ENCODE measurements at places on chromosomes 1 and 21.
A peak's percentile ranks its signal among the peaks of the same experiment; 100 is the strongest.

DNA sequence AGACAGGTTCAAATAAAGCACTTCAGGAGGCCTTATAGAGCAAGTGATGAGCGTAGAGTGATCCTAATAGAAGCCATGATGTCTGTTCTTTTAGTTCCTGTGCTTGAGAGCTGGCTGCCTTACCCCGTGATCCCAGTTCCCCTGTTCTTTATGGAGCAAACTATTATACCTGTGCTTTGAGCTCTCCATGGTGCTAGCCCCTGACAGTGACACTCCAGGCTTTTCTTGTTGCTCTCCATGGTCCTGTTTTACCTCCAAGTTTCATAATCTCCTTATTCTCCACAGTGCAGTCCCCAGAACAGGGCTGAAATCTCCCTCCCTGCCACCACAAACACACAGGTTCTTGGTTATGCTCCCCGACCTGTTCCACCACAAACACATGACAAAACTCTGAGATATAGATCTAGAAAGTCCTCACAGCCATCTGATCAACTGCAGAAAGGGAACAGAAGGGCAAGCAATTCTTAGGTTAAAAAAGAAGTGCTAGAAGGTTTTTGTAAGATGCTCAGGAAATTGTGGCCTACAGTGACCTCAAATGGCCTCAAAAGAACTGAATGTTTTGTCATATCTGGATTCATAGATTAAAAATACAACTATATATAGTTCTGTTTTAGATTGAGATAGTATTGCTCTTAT lies 6.0 kb downstream of the CADM3 start:
- peak; percentile 73 for DNase-seq

- DNase-seq: no peak
These were observed 370.0 kb downstream of the HHAT start for GRCh38 chr1:210698661-210699060.

- DNase-seq: peak; percentile 77
These were observed 31.9 kb downstream of the MTARC1 start for GRCh38 chr1:220818421-220819173.

GRCh38 chr1:41995441-41996130 lies 76.9 kb upstream of the HIVEP3 start:
- DNase-seq: no peak

- no peak for DNase-seq
These were observed 25.3 kb downstream of the YARS1 start for GRCh38 chr1:32791881-32792280.

DNA sequence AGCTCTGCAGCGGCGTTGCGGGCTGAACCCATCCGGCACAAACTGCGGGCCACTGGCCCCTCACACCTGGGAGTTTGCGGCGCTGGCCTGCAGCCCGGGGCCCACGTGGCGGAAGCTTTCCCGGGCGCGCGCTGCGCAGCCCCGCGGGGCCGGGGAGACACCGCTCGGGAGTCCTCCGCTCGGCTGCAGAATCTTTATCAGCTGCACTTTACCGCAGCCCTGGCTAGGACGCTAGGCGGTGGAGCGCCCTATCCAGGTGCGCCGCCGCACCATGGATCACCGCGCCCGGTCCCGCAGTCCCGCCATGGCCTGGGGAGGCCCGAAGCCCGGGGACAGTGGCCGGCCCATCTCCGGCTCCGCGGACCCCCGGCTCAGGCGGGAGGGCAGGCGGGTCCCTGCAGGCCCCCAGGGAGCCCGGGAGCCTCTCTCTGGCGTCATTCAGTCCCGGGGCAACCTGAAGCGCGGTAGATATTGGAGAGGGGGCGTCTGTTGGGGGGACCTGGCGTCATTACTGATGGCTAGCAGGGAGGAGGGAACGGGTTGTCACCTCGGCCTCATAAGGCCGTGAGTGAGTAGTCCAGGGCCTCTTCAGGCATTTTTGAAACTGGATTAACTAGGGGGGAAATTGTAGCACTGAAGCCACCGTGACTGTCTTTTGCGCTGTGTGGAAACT lies 5.7 kb upstream of the OLIG2 start:
- no peak for DNase-seq

GRCh38 chr1:95440511-95440910 lies 206.5 kb downstream of the RWDD3 start:
- no peak for DNase-seq

- DNase-seq: no peak
These were observed 333.6 kb downstream of the KCNH1 start for GRCh38 chr1:210800301-210800700.

Data from astrocyte of the spinal cord (primary cell).